ENCODE measurements at places on chromosomes 1 and 21. TPM values are rescaled to one million over a fixed set of nuclear protein-coding genes. Genes with fewer than 3 reads are reported as not detected.

Gene CCDC27
- total RNA-seq: not detected

Gene CFHR2
- not detected for total RNA-seq

Gene FCAMR
- not detected for total RNA-seq

Gene LACTBL1
- total RNA-seq: not detected

Gene FNBP1L
- 6.3 TPM for total RNA-seq

Gene NR5A2
- total RNA-seq: not detected

Gene CCDC30
- 0.99 TPM for total RNA-seq

Gene FAAH
- 1.8 TPM for total RNA-seq

Gene ZFP69
- 3.6 TPM for total RNA-seq

Gene NIT1
- total RNA-seq: 21.4 TPM

Gene SIK1
- 0.33 TPM for total RNA-seq

Gene DNAI4
- total RNA-seq: 5.4 TPM

Gene TNFRSF1B
- total RNA-seq: 43.0 TPM

Gene LCE1A
- total RNA-seq: not detected

Gene ZNF648
- total RNA-seq: not detected

Gene CDA
- 1.3 TPM for total RNA-seq

Gene FCRL1
- total RNA-seq: not detected

Gene GRIK1
- total RNA-seq: not detected

Gene RIPK4
- 0.15 TPM for total RNA-seq

Gene SYT2
- not detected for total RNA-seq

Gene INSRR
- total RNA-seq: not detected

Gene CLCA4
- not detected for total RNA-seq

Gene SPRR1B
- not detected for total RNA-seq

Gene C1orf141
- not detected for total RNA-seq

Gene PYHIN1
- not detected for total RNA-seq

Gene CLDN17
- not detected for total RNA-seq

Gene AMY1C
- not detected for total RNA-seq

Gene SPATA1
- 1.3 TPM for total RNA-seq

Gene FOXD3
- total RNA-seq: not detected

Gene KCTD3
- 83.0 TPM for total RNA-seq

Gene MPZ
- total RNA-seq: 0.87 TPM

Gene OR2T2
- not detected for total RNA-seq

Gene REN
- not detected for total RNA-seq

Gene LINGO4
- not detected for total RNA-seq

Gene TNNT2
- not detected for total RNA-seq

Gene TAS1R1
- total RNA-seq: not detected

Gene PPM1J
- total RNA-seq: 1.3 TPM

Gene S100A1
- total RNA-seq: 0.17 TPM

Gene FNDC10
- 1.6 TPM for total RNA-seq

Gene FCGR3B
- not detected for total RNA-seq

Gene VCAM1
- 2.9 TPM for total RNA-seq

Gene TMEM61
- not detected for total RNA-seq

Gene NTNG1
- total RNA-seq: 11.6 TPM

Gene SMCP
- not detected for total RNA-seq

Gene CLEC20A
- total RNA-seq: not detected

Gene IFI44L
- 7.6 TPM for total RNA-seq

Gene HSPA13
- 31.8 TPM for total RNA-seq

Gene CNIH3
- total RNA-seq: 15.7 TPM
